ENCODE measurements at places on chromosomes 4 and X.
A peak's percentile ranks its signal among the peaks of the same experiment; 100 is the strongest.

DNA sequence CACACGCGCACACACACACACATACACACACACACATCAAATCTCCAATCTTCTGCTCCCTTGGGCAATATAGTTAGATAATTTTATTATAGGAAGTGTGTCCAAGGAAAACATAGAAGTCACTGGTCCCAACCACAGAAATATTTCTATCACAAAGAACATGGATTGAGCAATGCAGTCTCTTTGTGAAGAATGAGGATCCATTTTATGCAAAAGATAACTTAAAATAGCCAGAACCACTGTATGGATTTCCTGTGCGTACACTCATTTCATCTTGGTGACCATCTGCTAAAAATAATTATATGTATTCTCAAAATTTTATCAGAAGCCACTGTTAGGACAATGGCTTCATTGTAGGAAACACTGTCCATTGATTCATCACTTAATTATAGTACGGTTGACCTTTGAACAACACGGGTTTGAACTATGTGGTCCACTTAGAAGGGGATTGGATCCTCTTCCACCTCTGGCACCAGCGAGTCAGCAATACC, 169.6 kb upstream of the MXRA5 start:
- peak; percentile 2 for DNase-seq

- DNase-seq: no peak
These were observed 233.5 kb upstream of the PSAPL1 start for GRCh38 chr4:7668271-7668670.

DNA sequence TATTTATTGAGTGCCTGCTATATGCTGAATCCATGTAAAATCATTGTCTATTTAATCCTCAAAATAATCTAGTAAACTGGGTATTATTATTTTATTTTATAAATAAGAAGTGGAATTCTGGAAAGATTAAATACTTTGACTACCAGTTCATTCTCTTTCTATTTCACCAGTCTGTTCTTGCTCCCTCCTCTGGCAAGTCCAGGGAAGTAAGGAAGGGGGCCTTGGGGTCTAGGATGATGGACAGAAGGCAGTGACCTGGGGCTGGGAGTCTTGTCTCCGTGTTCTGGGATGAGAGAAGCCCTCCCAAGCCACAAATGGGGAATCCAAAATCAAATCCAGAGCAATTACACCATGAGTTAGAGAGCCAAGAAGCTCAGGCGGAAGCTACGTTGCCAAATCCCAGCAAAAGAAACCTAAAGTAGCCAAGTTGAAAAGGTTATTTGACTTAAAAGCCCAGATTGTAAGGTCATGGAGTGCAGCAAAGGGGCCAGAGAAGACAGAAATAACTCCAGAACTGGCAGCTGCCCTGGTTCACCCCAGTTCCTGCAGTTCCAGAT, 28.3 kb upstream of the PARM1 start:
- DNase-seq: no peak

GRCh38 chrX:131917588-131917987, 105.5 kb upstream of the STK26 start:
- no peak for DNase-seq

- no peak for DNase-seq
These were observed 41.0 kb downstream of the AMELX start for GRCh38 chrX:11334165-11334564.
